ENCODE measurements at places on chromosomes 7 and 10. TPM values are rescaled to one million over a fixed set of nuclear protein-coding genes. Genes with fewer than 3 reads are reported as not detected.

PROSER2 gene
- polyA plus RNA-seq, result 1.7 TPM

GNAT3 gene
- polyA plus RNA-seq, result not detected

TMEM196 gene
- polyA plus RNA-seq, result not detected

DGKB gene
- polyA plus RNA-seq, result not detected

LRRN3 gene
- 18.8 TPM for polyA plus RNA-seq

GRCh38 chr10:35316218-35316967 is 19.9 kb upstream of the CCNY start:
- no peak for DNase-seq

GRCh38 chr10:125061557-125062226 is 98.7 kb downstream of the CTBP2 start:
- DNase-seq, result no peak

DNA sequence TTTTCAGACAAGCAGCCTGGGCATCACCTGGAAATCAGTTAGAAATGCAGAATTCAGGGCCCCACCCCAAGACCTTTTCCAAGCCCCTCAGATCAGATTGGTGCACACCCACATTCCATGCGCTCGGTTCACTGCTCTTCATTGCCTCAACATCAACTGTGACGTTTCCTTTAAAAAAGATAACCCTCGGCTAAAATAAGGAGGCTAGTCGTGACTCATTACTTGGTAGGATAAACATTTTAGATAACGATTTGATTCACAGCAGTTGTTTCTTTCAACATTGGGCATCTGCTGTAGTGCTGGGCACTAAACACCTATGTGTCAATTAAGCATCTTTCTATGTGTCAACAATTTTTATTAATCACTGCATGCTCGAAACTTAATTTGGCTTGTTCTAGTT is 191.1 kb upstream of the LRGUK start:
- no peak for DNase-seq

DNA sequence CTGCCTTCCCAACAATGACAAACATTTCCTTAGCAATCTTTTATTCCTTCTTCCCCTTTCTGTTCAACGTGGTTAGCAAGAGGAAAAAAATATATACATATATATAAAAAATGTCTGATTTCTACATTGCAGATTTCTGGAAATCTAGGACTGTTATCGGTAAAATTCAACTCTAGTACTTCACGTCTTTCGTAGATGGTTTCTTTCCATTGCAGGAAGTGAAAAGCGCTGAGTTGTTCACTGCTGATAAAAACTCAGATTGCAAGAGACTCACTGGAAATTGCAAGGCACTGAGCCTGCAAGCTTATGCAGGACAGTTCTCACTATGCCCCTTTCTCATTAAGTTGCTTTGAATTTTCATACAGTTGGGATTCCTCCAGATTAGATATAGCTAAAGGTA is 23.9 kb downstream of the KIN start:
- no peak for DNase-seq

- no peak for DNase-seq
These were observed 589.0 kb downstream of the SUGCT start for GRCh38 chr7:40723829-40724228.

GRCh38 chr10:72238392-72239175 is 22.5 kb upstream of the ASCC1 start:
- DNase-seq, result no peak

GRCh38 chr10:110786172-110786571 is 85.6 kb upstream of the PDCD4 start:
- no peak for DNase-seq

DNA sequence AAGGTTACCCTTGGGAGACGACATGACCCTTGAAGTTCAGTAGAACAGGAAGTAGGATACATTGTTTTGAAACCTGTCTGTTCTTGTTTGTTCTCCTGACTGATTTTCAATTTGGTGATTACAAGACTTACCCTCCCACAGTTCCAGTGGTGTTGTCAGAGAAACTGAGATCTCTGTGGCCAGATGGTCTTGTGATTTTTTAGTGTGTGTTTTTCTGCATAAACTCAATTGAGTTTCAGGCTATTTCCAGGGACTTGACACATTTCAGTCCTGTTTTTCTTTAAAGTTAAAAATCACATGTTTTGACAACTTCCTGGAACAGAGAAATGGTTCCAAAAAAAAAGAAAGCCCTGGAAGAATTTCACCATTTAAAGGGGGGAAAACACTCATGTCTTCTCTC is 22.3 kb downstream of the PIK3CG start:
- DNase-seq, result no peak

- no peak for DNase-seq
These were observed 73.5 kb upstream of the ARID5B start for GRCh38 chr10:61828034-61828433.

GRCh38 chr7:131225619-131226513 is 101.8 kb upstream of the MKLN1 start:
- DNase-seq, result no peak

GRCh38 chr7:1121476-1121875 is 33.6 kb downstream of the GPER1 start:
- no peak for DNase-seq

GRCh38 chr7:150980663-150981062 is 2.5 kb upstream of the KCNH2 start:
- no peak for DNase-seq

Data from CD8-positive, alpha-beta memory T cell (primary cell).